Calu3 (cell line): ENCODE measurements at places on chromosomes 6 and 20. TPM values are rescaled to one million over a fixed set of nuclear protein-coding genes. Genes with fewer than 3 reads are reported as not detected.

DNA sequence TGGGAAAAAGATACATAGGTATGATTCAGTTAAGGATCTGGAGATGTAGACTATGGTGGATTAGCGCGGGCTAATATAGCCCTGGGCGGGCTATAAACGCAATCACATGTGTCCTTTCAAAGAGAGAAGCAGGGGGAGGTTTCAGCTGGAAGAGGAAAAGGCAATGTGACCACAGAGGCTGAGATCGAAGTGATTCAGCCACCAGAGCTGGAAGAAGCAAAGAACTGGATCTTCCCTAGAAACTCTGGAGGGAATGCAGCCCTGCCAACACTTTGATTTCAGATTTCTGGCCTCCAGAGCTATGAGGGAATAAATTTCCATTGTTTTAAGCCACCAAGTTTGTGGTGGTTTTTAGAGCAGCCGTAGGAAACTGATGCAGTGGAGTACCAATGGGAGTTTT, 81.5 kb upstream of the NHSL1 start:
- no peak for DNase-seq

GRCh38 chr6:149761438-149761837, 11.9 kb downstream of the PCMT1 start:
- DNase-seq: no peak

Gene RIMS4
- total RNA-seq: 0.40 and 0.91 TPM in 2 replicates

- DNase-seq: no peak
These were observed 91.2 kb upstream of the SULF2 start for GRCh38 chr20:47876311-47877088.
